ENCODE measurements at places on chromosomes 6 and 20. TPM values are rescaled to one million over a fixed set of nuclear protein-coding genes. Genes with fewer than 3 reads are reported as not detected.

ZNF165 gene
- total RNA-seq, result 1.6 TPM

GRCh38 chr6:42093582-42094329 lies 43.4 kb downstream of the TAF8 start:
- no peak for DNase-seq

GRCh38 chr6:47379328-47379727 lies 69.6 kb upstream of the TNFRSF21 start:
- DNase-seq, result no peak

- no peak for DNase-seq
Measured at GRCh38 chr6:28506807-28507475, 8.7 kb downstream of the GPX6 start.

DNA sequence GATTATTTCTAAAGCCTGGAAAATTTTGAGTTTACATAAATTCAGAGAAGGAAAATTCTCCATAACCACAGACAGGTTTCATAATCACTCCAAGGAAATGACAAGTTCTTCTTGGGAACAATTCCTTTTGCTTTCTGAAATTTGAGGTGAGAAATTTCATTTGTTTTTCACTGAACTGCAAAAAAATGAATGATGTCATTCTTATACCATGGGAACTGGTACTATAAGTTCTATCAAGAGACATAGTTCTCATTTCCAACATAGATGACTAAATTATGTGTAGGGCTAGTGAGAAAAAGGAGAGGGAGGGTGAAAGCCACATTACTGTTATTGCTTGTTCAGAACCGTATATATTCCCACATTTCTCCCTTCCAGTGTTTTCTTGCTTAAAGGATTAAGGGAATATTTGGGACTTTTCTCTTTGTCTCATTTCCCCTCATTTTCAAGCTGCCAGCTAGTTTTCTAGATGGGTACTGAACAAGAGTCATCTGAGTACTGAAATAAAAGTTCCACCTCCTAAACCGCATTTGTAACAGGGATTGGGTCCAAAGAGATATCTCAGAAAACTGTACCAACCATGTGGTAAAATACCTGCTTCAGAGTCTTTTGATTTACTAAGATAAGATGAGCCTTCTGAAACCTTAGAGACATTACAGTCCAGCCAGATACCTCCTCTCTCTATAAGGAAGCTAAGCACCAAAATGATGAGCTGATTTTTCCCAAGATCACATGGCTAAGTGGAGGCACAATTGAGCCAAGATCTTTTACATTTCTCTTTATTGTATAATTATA lies 144.3 kb upstream of the PRDM1 start:
- DNase-seq, result no peak

DNA sequence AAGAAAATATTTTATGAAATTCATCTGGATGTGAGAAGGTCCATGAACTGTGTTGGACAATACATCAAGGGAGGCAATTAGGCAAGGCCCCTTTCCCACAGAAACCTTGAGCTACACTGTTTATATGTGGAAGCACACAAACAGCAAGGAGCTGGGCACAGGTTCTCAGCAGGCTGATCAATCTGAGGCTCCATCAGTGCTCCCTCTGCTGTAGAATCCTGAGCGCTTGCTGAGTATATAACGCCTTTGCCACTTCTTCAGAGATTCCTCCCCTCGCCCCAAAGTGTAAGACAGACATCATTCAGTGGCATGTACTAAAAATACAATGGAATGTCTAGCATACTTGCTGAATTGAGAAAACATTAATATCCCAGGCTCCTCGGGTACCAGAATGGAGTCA lies 146.9 kb downstream of the PRKN start:
- DNase-seq, result no peak

- DNase-seq, result no peak
Measured at GRCh38 chr20:63008541-63009044, 1.8 kb upstream of the BHLHE23 start.

DNA sequence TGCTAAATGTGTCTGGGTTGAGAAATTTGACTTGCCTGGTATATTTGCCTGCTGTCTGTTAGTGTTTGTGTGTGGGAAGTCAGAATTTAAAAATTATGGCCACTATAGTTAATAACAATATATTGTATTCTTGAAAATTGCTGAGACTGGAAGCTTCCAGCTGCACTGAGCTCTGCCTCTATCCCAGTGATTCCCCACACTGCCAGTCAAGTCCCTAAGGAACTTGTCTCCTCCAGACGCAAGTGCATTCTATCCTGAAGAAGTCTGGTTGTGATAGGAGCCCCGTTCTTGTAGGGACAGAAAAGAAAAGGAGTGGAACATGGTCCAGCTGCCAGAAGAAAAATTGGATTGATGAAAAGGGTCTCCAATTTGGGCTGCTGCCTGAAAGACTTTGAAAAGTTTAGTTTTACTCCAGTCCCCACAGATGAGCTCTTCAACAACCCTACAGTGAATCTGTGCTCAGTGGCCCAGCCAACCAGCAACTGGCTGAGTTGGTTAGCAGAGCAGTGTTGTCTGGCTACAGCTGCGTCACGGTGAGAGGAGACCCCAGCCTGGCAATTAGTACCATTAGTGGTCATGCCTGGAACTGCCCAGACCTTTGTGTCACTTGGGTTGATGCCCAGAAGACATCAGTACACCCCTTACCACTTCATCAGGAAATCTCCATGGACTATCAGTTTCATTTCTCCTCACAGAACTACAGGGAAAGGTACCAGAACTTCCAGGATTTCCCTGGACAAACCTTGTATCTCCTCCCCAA lies 183.1 kb upstream of the MCHR2 start:
- DNase-seq, result no peak

All from ureter (tissue), 1 donor.